ENCODE measurements at places on chromosomes 2 and 18.

GRCh38 chr2:26411419-26411818 is 9.7 kb downstream of the DRC1 start:
- no peak for DNase-seq

DNA sequence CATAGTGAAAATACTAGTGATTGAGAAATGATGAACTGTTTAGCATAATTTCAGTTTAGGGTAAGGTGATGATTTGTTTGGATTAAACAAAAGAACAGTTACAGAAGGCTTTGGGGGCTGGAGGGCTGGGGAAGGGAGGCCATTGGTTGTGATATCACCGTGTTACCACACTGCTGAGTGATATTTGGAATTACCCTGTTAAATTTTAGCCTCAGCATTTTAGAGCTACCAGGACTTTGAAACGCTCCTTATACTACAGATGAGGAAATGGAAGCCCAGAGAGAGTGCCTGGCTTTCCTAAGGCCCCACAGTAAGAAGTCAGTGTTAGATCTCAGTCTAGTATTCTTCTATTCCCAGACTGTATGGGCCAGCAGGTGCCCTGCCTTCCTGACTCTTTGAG is 15.6 kb downstream of the ARHGEF33 start:
- DNase-seq = no peak

- DNase-seq = no peak
These were observed 55.7 kb upstream of the LYPD1 start for GRCh38 chr2:132725748-132726147.

GRCh38 chr2:74806920-74807319 is 27.0 kb upstream of the HK2 start:
- DNase-seq = no peak

DNA sequence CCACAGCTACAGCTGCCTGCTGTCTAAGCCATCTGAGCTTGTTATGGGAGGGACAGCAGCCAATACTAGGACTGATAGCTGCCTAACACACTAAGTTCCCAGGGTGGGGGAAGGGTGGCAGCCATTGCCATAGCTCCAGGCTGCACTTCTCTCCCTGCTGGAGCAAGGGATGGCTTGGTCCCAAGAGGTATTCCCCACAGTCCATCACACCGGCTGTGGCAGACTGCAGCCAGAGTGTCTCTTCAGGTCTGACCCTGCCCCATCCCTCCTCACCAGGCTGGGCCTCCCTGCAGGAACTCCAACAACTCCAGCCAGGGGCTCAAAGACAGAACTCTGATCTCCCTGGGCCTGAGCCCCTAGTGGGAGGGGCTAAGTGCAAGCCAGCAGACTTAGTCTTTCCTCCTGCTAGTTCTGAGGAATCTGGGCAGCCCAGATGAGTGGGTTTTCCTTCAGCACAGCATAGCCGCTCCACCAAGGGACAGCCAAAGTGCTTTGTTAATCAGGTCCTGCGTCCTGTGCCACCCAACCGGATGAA is 632.1 kb downstream of the SOCS6 start:
- DNase-seq = no peak

DNA sequence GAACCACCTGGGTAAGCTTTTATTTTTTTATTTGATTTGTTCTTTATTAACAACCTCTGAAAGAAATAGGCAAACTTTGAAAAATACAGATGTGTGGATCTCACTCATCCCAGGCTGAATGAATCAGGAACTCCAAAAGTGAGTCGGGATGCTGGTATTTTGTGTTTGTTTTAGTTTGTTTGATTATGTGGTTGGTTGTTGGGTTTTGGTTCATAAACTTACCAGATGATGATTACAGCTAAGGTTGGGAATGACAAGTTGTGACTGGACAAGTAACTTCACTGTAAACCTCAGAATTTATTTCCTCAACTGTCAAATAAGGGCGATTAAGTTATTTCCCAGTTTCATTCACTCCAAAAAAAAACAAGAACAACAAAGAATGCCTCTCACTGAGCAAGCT is 80.5 kb upstream of the KIF5C start:
- DNase-seq = no peak

DNA sequence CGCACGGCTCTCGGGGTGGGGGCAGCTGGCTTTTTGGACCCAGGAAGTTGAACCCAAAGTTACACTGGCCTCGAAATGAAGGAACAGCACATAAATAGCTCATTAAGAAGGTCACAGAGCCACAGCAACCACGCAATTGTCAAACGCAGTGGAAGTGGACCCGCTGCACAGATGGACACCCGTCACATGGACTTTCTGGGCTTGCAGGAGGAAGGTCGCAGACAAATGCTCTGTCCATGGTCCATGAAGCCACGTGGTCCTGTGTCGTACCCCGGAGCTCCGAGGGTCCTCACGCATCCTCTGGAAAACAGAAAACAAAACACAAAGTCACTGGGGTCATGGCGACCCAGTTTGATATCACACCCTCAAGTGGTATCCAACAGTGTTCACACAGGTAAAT is 308.1 kb upstream of the SALL3 start:
- DNase-seq = no peak

- no peak for DNase-seq
These were observed 11.2 kb upstream of the ZNF512 start for GRCh38 chr2:27571681-27572080.

- DNase-seq = no peak
These were observed 36.4 kb downstream of the RAMP1 start for GRCh38 chr2:237895544-237896506.

GRCh38 chr18:31774477-31774785 is 13.8 kb upstream of the SLC25A52 start:
- DNase-seq = no peak

DNA sequence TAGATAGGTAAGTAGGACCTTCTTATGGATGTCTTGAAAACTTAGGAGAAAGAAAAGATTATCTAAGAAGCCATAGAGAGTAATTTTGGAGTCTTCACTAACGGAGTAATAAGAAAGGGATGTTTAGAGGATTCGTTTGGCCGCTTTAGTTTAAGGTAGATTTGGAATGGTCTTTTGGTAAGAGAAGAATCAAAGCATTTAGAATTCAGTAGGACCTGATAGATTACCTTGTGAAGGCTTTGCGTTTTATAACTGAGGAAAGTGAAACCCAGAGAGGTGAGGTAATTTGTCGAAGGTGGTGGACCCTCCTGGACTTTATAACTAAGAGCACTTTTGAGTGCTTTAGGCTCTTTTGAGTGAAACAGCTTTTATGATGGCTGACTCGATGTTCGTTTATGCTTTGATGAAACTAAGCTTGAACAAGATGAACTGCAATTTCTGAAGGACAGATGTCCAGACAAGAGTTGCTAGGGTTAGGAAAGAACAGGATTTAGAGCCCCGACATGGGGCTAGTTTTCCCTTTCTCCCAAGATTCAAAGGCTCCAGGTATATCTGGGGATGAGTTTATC is 1.3 kb downstream of the MYL12B start:
- DNase-seq = no peak
